ENCODE measurements at places on chromosomes 1 and 21.

DNA sequence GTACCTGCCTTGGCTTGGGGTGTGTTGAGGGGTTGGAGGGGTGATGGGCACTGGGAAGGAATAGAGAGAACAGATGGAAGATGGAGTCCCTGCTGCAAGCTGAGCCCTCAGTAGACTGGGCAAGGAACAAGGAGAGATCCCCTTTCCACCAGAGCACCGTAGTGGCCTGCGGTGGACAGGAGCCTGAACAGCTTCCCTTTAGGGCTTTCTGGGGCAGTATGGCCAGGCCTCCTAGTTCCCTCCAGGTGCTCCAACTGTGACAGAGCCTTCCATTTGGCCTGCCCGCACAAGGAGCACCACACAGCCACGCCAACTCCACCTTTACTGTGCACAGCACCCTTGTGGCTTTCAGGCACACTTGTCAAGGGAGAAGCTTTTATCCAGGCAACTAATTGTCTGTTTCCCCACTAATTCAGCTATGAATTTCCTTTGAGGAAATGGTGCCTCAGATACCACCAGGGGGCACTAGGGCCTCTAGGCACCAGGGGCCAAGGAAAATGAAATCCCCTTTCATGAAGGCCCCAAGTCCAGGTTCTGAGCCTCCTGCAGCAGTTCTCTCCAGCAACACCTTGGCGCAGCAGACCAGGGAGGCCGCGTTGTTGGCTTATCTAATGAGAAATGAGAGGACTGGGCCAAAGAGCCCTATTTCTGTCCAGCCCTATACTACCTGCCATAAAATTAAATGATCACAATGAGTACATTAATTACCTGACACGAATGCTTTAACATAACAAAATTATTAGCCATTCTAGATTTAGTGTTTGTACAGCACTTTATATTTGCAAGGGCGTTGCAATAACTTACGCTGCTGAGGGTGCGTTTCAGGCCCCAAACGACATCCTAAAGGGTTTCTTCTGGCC lies 23.1 kb upstream of the ERI3 start:
- DNase-seq: peak; percentile 42

GRCh38 chr1:65279070-65279779 lies 30.1 kb upstream of the DNAJC6 start:
- DNase-seq: no peak

GRCh38 chr1:101175886-101176285 lies 60.9 kb upstream of the S1PR1 start:
- no peak for DNase-seq

DNA sequence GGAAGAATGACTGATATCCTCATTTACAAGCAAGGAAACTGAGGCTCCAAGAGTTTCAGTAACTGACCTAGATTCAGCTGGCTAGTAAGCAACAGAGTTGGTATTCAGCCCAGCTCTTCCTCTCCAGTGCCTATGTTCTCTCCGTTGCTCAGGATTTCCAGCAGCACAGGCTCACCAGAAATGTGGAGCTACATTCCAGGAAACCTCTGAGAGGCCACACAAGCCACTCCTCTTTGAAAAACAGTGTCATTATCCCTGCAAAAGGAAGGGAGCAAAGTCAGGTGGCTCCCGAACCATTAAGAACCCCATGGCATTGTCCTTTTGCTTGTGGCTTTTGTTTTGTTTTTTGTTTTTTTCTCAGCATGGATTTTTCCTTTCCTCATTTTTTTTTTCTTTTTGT lies 40.6 kb upstream of the DUSP10 start:
- no peak for DNase-seq

DNA sequence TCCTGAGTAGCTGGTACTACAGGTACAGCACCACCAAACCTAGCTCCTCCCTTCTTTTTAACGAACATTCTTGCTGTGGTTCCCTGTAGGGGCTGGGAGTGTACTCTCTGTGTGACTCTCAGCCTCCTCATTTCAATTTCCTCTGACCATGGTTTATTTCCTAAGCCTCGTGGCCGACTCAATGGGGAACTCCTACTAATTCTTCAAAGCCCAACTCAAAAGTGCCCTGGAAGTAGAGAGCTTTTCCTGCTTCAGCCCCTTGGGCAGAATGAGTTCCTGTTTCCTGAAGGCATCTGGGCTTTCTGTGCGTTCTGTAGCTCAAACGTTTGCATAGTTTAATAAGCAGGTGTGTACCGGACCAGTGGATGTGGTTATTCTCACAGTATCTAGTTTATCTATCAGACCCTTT lies 70.9 kb upstream of the ACOT11 start:
- DNase-seq: no peak

DNA sequence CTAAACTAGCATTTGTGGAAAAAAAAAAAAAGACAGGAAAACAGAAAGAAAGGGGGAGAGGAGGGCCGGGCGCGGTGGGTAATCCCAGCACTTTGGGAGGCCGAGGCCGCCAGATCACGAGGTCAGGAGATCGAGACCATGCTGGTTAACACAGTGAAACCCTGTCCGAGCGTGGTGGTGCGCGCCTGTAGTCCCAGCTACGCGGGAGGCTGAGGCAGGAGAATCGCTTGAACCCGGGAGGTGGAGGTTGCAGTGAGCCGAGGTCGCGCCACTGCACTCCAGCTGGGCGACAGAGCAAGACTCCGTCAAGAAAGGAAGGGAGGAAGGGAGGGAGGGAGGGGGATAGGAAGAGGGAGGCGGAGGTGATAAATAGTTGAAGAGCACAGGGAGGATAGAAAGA lies 54.7 kb downstream of the LBR start:
- no peak for DNase-seq

DNA sequence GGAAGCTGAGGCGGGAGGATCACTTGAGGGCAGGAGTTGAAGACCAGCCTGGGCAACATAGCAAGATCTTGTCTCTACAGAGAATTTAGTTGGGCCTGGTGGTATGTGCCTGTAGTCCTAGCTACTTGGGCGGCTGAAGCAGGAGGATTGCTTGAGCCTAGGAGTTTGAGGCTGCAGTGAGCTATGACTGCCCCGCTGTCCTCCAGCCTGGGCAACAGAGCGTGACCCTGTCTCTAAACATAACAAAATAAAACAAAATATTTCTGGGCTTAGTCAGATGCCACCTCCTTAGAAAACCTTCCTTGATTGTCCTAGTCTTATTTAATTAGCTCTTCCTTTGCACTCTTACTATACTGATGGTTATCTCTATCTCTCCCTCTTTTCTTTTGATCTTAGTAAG lies 8.5 kb downstream of the TGFB2 start:
- no peak for DNase-seq

GRCh38 chr1:83746234-83746633 lies 252.7 kb downstream of the TTLL7 start:
- no peak for DNase-seq

DNA sequence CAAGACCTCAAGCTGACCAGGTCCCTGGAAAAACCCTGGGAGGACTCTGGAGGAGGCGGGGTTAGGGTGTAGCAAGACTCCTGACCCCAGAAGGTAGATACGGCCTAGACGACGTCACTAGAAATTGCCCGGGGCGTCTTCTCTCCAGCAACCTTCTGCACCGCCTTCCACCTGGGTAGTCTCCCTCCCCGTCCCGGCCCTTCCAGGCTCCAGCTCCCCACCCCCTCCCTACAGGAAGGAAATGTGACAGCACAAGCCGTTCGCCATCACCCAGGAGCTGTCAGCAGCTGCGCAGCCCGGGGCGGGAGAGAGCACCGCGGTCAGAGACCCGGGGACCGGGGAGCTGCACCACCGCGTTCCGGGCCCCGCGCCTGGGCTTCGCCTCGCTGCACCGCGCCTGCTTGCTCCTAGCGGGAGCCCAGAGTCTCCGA lies 20.0 kb downstream of the SERTAD4 start:
- DNase-seq: no peak

GRCh38 chr1:11109047-11109760 lies 9.5 kb upstream of the EXOSC10 start:
- no peak for DNase-seq

- DNase-seq: peak; percentile 87
Measured at GRCh38 chr1:25031966-25032667, 102.0 kb upstream of the RUNX3 start.

DNA sequence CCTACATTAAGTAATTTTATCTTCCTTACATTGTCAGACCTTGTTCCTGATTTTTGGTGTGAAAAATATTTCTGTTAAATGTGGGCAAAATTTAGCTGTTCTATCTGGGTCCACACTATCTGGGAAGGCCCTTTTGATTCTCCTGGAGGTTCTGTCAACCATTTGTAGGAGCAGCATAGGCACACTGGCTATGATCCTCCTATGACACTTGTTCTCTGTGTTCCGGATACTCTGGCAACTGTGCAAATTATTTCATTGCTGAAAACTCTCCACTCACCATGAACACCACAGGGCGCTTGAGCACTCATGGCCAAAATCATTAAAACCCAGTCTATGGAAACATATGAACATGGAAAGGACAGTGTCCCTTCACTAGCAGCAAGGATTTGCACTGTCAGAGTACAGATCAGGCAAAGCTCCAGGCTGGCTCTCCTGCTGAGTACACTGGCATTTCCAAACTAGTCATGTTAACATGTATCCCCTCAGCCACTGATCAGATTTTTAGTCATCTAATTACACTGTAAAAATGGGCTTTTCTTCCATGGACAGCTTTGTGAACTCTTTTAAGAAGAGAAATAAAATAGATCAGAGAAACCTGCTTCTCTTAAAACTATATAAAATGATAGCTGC lies 43.9 kb upstream of the SGIP1 start:
- DNase-seq: no peak

- no peak for DNase-seq
Measured at GRCh38 chr1:171350594-171350993, 36.6 kb downstream of the FMO4 start.

DNA sequence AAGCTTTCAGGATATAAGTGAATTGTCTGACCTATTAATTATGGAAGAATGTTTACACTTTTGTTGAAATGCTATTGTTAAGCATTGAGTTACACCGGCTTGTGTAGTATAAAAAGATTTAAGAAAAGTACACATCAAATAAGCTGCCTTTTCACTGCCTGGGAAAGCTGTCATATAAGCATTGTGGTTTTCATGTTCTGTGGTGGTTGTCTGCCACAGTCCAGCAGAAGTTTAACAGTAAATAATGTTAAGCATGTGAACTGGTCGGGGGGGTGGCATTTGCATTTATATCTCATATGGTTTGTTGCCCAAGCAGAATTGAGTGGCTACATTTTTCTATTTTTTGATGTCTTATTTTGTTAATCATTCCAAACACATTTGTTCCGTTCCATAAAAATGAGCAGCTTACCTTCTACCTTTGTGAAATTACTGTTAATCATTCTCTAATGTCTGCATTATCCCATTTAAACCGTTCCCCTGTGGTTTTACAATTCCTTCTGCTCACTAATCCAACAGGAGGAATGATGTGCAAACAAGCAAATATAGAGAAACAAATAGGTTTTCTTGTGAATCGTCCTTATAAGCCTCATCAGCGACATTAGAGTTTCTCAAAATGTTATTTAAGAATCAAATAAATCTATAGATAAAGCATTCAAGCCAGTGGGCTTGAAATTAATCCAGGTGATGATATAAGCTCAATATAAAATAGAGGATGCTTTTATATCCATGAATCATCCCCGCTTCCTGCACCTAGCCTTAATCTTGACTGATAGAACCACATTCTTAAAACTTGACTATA lies 160.8 kb upstream of the SAMSN1 start:
- DNase-seq: no peak
